SW 1271 (cell line): ENCODE measurements at places on chromosomes 3 and 15.

DNA sequence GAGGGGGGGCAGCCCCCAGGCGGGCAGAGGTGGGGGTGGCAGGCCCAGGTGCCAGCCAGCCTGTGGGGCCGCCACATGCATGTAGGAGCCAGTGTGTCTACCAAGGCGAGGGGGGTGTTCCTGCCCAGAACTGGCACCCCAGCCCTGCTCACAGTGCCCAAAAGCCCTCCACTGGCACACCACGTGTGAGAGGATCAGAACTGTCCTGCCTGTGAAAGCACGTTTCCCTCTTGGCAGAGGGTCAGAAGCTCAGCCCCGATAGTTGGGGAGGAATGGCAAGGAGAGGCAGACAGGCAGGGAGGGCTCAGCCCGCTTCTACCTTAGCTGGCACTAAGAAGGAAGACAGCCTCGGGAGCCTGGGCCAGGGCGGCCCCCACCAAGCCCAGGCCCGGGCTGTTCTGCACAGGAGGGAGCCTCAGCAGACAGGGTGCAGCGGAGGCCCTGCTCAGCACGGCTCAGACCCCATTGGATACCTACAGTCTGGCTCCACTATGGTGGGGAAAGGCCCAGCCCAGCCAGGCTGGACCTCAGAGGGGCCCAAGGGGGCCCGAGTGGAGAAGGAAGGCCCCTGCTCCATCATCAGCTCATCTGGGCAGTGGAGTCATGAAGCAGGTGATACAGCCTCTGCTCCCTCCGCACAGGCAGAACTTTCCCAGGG lies 84.8 kb upstream of the LINGO1 start:
- DNase-seq = no peak

- no peak for DNase-seq
Observed at GRCh38 chr3:58249358-58250092, 11.9 kb downstream of the ABHD6 start.

- DNase-seq = no peak
Observed at GRCh38 chr15:58154769-58155168, 16.6 kb downstream of the AQP9 start.

GRCh38 chr3:151558661-151559060 lies 97.8 kb upstream of the IGSF10 start:
- DNase-seq = no peak

GRCh38 chr3:103794656-103795055 lies 1359.8 kb downstream of the ZPLD1 start:
- DNase-seq = no peak

DNA sequence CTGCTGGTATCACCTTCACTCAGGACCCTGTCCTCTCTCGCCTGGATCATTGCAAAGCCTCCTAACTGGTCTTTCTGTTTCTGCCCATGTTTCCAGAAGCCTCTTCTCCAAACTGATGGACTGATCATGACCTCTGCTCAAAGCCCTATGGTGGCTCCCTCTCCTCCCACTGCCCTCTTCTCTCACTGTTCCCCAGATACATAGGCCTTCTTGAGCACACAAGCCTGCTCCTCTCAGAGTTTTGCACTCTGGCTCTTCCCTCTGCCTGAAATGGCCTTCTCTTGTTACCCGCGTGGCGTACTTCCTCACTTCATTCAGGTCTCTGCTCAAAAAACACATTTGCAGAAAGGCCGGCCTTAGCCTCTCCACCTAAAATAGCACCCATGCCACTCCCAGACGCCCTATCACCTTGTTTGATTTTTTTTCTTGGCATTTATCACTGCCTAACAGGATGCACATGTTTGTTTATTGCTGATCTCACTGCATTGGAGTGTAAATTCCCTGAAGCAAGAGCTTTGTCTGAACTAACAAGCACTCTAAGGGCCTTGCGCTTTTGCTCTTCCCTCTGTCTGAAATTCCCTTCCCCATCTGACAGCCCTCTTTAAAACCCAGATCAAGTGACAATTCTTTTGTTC lies 1.4 kb upstream of the ETFA start:
- peak; percentile 28 for DNase-seq

GRCh38 chr3:8556473-8556869 lies 54.8 kb downstream of the LMCD1 start:
- no peak for DNase-seq

GRCh38 chr3:120350401-120350941 lies 1.3 kb upstream of the LRRC58 start:
- no peak for DNase-seq

DNA sequence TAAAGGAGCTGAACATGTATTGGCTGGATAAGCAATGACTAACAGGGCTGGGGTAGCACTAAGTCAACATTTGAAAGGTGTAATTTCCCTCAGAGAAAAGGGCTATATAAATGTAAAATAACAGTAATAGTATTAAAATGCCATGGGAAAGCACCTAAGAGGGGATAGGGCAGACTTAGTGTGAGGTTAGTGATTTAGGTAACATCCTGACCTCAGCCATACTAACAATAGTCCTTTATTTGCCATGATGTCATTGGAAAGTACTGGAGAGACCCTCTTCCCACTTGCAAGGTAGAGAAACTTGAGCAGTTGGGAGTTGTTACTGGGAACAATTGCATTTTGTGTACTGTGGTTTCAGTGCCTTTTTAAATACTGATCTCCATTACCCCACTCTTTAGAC lies 103.4 kb downstream of the LSAMP start:
- no peak for DNase-seq

GRCh38 chr3:81913886-81914663 lies 152.6 kb upstream of the GBE1 start:
- no peak for DNase-seq

DNA sequence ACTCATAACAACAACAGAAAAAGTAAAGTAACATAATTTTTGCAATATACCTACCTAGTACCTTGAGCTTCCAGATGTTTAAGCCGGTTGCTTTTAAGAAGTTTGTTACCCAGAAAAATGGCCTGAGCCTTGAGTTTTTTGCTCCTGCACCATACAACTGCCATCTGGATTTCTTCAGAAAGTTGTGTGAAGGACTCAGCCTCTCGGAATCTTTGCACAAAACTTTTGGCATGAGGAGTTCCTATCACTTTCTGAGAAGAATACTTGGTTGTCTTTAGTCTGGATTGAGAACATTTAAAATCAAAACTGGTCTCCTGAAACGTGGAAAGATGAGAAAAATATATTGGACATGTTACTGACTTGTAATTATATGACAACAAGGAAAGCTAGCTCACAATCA lies 17.3 kb downstream of the GTPBP8 start:
- DNase-seq = no peak

GRCh38 chr3:156474560-156475389 lies 80.1 kb downstream of the SSR3 start:
- DNase-seq = peak; percentile 2

DNA sequence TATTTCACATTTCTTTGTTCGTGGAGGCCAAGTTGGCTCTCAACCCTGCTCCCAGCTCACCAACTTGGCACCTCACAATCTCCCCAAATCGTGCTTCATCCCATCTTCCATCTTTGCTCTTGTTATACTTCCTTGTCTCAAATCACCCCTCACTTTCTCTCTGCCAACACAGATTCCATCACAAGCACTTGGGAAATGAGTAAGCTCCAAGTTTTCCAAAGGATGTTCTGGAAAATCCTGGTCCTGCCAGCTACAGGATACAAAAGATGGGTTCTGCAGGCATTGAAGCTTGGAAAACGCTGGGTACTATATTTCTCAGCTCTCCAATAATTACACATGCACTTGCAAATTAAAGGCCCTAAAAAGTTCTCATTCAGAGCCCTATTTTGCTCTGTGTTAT lies 4.1 kb upstream of the TM4SF4 start:
- no peak for DNase-seq

GRCh38 chr15:51103330-51103729 lies 8.6 kb upstream of the TNFAIP8L3 start:
- DNase-seq = no peak

- no peak for DNase-seq
Observed at GRCh38 chr3:10277115-10277625, 15.6 kb downstream of the GHRL start.

DNA sequence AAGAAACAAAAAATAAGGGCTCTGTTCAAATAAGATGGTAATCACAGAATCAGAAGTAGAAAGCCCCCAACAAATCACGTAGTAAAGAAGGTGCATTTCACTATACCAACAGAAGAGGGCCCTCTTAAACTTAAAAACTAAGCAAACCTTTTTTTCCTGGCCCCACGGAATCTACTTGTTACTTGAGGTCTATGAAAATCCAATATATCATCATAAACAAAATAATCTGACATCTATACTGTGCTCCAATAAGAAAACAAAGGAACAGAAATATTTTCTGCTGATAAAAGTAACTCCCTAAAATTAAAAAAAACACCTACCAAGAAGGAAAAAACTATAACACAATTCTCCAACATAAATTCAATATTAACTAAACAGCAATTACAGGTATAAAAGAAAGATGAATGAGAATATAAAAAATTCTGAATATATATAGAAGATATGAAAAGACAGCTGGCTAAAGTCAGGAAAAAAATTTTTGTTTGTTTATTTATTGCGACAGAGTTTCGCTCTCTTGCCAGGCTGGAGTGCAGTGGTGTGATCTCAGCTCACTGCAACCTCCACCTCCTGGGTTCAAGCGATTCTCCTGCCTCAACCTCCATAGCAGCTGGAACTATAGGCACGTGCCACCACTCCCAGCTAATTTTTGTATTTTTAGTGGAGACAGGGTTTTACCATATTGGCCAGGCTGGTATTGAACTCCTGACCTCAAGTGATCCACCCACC lies 81.8 kb downstream of the CLASP2 start:
- peak; percentile 71 for DNase-seq

GRCh38 chr3:150423761-150424160 lies 15.7 kb downstream of the TSC22D2 start:
- no peak for DNase-seq

DNA sequence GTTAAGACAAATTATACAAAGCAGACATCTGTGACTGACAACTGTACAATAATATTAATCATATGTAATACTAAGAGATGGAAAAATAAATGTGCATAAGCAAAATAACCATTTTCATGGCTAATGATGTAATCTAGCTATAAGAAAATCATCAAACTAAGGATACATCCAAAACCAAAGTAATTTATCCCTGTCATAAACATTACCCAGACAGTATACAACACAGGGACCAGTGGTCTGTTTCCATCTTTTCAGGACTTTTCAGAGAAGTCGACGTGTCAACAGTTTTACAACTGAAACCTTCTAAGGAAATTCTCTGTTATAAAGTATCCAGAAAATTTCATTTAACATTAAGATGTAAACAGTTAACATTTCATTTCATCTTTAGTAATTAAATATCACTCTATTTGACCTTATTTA lies 11.0 kb downstream of the THBS1 start:
- no peak for DNase-seq

DNA sequence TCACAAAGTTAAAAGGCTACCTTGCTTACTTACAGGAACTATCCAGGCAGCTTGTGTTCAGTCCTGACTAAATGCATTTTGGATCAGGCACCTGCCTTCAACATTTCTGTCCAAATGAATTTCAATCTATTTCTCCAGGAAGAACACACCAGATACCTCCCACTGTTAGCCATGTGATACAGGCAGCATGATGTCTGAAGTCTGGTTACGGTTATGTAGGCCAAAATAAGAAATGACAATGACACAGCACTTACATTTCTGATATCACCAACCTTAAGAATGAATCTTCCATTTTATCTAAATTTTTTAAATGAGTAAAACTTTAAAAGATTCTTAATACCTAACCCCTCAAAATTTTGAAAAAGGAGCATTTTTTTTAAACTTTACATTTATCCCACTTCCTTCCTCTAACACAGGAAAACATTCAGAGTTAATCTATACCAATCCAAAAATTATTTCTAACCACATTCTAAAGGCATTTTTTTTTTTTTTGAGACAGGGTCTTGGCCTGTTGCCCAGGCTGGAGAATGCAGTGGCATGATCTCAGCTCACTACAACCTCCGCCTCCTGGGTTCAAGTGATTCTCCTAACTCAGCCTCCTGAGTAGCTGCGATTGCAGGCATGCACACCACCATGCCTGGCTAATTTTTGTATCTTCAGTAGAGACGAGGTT lies at the start of gene MAP4:
TSS of gene MAP4 (minus strand) at position 116 of the 673 bp plus-strand sequence. CDS start 17,556 bp downstream, outside the sequence.
- no peak for DNase-seq

GRCh38 chr3:155744626-155745324 lies at the start of gene PLCH1:
TSS of gene PLCH1 (minus strand) at chr3:155745071. CDS start at chr3:155704224, 40,847 bp downstream.
- no peak for DNase-seq

DNA sequence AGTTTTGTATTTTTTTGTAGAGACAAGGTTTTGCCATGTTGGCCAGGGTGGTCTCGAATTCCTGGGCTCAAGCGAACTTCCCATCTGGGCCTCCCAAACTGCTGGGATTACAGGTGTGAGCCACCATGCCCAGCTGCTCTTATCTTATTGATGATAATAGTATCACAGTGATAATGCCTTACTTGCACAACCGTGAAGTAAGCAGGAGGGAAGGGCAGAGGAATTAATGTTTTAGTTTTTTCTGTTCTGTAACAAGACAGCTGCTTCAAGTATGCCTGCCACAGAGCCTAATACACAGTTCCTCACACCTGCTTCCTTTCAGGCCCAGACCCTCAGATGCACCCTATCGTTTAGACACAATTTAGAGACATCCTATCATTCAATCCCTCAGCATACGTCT lies 26.1 kb upstream of the MUC13 start:
- DNase-seq = no peak

DNA sequence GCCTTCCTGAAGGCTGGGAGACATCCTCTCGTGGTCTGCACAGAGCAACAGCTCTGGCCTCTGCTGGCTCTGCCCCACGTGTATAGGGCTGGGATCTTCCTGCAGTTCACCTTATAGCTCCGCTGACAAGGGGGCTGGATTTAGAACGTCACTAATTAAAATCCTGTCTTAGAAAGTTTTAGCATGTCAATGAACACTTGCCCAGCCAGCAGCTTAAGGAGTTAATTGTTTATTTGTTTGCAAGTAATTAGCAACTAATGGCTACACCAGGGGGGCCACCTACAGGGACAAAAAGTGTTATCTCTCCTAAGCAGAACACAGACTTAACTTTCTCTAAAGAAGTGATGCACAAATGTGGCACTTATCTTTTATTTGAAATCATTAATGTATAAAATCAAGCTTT lies at the start of gene HESX1:
TSS of gene HESX1 (minus strand) at position 84 of the 403 bp plus-strand sequence. CDS start at position 24, 60 bp downstream.
- DNase-seq = no peak

DNA sequence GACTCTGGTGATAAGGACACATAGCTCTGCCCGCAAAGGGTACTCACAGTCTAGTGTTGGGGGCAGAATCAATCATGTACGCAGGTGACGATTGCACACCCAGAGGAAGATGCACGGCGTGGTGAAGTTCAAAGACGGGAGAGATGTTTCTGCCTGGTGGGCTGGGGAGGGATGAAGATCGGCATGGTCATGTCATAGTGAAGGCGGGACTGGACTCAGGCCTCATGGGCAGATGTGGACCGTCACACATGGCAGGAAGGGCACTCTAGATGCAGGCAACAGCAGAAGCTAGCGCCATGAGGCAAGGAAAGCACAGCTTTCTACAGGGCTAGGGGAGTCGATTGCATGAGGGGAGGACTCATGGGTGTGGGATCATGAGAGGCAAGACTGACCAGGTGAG lies 240.6 kb downstream of the OPA1 start:
- no peak for DNase-seq

DNA sequence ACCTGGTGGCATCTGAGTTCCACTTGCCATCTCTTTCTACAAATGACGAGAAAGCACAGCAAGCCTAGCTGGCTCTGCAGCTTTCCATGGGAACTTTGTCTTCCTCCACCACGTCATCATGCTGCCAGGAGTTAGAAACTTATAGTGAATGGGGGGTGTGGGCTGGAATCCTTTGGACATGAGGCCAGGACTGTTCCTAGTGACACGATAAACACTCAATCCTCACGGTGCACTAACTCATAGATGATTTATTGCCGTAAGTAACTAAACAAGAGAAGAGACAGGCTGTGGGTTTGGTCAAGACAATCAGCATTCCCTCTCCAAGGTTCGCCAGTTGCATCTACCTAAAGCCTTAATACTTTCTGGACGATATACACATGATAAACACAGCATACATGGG lies 50.6 kb downstream of the OXNAD1 start:
- DNase-seq = no peak
